ENCODE measurements at places on chromosomes 12 and 14. TPM values are rescaled to one million over a fixed set of nuclear protein-coding genes. Genes with fewer than 3 reads are reported as not detected.

GRCh38 chr14:101973356-101973755 is 9.0 kb downstream of the DYNC1H1 start:
- DNase-seq = no peak

DNA sequence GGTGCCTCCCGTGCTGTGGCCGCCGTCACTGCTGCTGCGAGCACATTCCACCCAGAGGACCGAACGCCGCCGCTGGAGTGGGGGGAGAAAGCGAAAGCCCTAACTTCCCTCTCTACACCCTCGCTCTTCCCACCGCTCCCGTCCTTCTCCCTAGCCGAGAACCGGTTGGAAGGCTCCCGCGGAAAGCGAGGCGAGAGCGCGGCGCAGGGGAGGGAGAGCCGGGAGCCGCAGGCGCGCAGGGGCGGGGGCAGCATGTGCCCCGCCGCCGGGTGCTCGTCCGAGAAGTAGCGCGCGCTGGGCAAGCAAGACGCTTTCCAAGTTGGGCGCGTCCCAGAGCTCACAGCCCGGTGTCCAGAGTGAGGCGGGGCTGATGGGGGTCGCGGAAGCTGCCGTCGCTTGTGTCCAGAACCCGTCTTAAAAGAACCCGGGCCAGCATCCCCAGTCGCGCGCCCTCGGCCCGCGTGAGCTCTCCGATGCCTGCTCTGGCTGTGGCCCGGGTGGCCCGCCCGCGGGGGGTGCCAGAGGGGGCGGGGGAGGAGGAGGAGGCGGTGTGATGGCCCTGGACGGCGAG is at the start of gene TRHDE:
TRHDE (plus strand) TSS at position 280 of the 571 bp plus-strand sequence; CDS start at position 554, 274 bp downstream.
- DNase-seq = no peak

- no peak for DNase-seq
Measured at GRCh38 chr14:22460461-22461195, 128.4 kb downstream of the DAD1 start.

GRCh38 chr12:32423559-32423958 is 24.2 kb downstream of the FGD4 start:
- no peak for DNase-seq

DNA sequence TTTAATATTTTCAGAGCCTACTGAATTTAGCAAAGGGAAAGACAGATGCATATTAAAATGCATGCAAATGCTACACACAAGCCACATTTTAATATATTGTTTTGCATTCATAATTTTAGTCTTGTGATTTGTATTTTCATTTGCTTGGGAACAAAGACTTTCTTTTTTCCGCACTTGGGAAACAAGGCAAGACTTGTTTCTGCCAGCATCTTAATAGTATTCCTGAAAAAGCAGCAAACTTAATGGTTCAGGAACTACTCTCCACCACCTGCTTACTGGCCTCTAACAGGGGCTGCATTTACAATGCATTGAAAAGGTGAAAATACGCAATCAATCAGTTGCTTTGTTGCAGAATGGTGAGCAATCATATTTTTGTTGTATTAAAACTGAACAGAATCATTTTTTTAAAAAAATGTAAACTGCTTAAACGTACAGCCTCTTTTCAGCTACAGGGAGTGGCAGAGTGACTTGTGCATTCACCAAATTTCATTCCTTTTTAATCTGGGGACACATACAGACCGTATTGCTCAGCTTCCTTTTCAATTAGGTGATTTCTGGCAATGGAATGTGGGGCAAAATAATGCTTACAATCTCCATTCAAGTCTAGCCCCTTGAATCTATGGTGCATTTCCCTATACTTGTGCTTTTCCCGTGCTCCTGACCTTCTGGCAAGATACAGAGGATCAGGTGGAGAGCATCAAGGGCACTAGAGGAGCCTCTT is 144.1 kb upstream of the BTG1 start:
- no peak for DNase-seq

DNA sequence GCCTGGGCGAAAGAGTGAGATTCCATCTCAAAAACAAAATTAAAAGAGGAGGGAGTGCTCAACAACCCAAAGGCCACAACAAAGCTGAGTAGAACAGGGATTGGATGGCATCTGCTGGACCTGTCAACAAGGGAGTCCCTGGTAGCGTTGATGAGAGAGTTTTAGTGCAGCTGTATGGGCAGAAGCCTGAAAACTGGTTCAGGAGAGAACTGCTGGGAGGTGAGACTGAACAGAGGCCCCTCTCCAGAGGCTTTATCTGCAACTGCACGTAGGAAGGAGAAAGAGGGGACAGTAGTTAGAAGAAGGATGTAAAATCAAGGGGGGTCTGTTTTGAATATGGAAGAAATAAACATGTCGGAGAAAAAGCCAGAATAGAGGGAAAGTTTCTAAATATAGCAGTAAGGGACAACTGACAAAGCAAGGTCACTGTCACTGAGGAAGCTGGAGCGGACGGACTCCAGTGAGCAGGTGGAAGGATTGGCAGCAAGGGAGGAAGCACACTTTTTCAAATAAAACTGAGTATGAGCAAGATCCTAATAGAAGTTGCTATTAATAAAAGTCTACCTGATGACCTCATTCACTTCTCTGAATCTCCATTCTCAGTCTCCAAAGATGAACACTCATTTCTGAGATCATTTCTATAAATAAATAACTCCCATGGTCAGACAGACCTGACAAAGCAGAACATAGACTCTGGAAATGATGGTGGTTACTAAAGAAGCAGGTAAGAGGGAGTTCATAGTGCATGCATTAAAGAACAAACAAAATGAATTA is 11.8 kb upstream of the ATF1 start:
- DNase-seq = no peak

DNA sequence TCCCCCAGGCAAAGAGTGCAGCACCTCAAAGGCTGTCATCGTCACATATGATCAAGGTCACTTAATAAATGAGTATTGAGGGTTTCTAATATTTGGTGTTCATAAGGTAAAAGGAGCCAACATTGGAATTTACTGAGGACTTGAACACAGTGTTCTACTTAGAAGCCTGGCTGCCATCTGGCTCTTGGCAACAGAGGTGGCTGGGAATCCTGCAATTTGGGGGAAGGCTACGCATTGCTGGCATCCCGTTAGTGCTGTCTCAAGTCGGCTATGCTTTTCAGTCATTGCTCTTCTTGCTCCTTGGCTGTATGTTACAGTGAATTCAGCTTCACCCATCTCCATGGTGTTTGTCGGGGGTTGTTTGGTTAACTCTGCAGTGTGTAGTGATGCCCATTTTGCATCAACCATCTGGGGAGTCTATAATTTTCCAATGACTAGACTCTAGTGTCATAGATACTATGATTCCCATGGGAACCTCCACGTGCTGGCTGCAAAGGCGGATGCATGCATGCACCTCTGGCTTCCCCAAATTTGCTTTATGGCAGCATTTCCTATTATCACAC is 12.9 kb upstream of the SLC24A4 start:
- no peak for DNase-seq

GRCh38 chr12:79522257-79522988 is 168.3 kb downstream of the PAWR start:
- no peak for DNase-seq

DNA sequence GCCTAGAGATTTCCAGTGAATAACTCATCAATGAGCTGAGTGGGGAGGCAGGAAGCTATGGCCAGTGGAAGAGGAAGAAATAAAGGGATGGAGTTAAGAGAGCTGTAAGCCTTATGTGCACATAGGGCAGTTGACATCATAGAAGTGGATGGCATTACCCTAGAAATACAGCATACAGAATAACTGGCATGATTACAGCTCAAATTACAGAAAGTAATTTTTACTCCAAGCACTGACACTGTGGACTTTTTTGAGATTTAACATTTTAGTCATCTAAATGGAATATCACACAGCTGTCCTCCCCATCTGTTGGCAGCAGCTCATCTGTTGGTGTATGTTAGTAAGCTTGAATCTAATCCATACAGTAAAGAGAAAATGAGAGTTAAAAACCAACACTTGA is 5.4 kb upstream of the IPO8 start:
- DNase-seq = no peak

GRCh38 chr14:72563676-72564075 is 330.2 kb downstream of the DPF3 start:
- DNase-seq = no peak

DNA sequence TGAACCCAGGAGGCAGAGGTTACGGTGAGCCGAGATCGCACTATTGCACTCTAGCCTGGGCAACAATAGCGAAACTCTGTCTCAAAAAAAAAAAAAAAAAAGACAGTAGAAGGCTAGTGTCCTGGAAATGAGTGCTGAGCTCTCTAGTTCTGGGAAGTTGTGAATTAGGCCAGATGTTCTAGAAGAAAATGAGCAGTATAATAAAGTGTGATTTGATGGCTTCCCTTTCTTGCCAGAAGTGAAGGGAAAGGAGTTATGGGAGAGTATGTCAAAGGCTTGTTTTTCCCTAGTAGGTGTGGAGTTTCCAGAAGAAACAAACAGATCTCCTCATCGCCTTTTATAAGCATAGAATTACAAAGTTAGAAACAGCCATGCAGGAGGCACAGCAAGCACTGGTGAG is 20.5 kb downstream of the RNF212B start:
- DNase-seq = no peak

- DNase-seq = no peak
Measured at GRCh38 chr14:86766469-86766868, 1226.5 kb downstream of the GALC start.

- DNase-seq = no peak
Measured at GRCh38 chr14:68932231-68932630, 46.9 kb downstream of the ACTN1 start.

- no peak for DNase-seq
Measured at GRCh38 chr12:46442738-46443137, 70.2 kb upstream of the SLC38A2 start.

DNA sequence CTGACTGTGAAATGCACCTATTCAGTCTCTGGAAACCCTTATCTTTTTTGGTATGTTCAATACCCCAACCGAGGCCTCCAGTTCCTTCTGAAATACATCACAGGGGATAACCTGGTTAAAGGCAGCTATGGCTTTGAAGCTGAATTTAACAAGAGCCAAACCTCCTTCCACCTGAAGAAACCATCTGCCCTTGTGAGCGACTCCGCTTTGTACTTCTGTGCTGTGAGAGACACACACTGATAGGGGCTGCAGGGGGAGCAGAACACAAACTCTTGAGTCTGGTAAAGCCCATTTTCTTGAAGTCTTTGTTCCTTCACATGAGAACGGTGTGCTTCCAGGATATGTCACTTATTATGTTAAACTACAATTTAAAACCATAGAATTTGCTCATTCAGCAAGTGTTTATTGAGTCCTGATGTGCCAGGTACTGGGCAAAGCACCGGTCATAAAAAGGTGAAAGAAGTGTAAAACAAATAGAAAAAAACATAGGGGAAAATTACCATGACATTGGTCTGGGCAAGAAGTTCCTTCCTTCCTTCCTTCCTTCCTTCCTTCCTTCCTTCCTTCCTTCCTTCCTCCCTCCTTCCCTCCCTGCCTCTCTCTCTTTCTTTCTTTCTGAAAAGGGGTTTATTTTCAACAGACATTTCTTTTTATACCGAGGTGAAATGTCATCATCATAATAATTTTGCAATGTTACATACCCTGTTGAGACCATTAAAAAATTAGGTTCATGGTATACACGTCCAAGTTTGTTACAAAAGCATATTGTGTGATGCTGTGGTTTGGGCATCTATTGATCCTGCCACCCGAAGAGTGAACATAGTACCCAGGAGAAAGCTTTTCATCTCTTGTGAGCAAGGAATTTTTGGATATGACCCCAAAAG is 50.7 kb upstream of the OR4E1 start:
- DNase-seq = no peak

DNA sequence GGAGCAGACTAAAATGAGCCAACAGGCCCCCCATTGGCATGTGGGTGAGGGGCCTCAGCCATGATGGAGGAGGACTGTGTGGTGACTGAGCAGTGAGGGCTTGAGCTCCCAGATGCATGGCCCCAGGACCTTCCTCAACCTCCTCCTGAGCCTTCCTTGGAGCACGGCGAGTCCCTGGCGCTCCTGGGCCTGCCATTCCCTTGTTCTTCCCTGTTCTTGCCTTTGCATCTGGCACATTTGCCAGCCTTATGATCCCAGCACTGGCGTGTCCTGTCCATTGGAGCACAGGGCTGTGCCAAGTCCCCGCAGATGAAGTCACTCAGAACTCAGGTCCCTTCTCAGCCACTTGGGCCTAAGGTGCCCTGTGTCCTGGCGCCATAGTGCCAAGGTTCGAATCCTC is 40.3 kb upstream of the MEG3 start:
- no peak for DNase-seq

Gene GSG1
- total RNA-seq = 0.83 TPM

Gene RERGL
- 3.3 TPM for total RNA-seq

Gene IL22
- not detected for total RNA-seq

Gene MYF6
- not detected for total RNA-seq

Gene TWF1
- total RNA-seq = 90.3 TPM

Gene INHBC
- not detected for total RNA-seq

Gene ARMH4
- total RNA-seq = 10.0 TPM

Gene PPP1R1A
- total RNA-seq = 17.2 TPM

Data from mucosa of gallbladder (tissue), 1 donor.